ENCODE measurements at places on chromosomes 16 and 17.

- peak; percentile 64 for DNase-seq
Observed at GRCh38 chr17:8151641-8152111, 528 bp downstream of the PER1 start.

DNA sequence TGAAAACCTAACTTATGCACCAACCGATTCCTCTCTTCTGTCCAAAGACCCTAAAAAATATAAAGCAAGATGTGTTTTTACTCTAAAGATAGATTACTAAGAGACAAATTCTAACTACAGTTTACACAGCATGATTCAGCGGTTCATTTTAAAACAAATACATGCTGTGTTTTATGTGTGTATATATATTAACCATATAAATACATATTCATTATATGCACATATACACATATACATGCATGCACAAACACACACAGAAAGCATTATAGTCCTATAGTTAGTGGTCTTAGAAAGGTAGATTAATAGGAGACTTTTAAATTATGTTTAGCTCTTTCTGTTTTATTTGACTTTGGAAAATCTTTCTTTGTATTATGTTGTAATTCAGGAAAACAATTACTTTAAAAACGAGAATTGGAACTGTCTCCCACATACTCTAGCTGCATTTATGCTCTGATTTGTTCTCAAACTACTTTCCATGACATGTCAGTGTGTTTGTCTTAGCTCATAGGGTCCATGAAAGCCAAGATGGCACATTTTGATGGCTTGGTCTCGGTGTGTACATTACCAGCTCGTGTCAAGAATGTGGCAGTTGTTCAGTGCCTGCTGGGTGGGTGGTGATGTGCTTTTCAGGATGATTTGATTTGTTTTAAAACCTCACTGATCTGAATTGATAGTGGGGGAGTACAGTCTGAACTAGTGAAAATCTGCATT, 548.8 kb upstream of the SALL1 start:
- DNase-seq, result no peak

- DNase-seq, result peak; percentile 69
Observed at GRCh38 chr17:64216000-64216337, 47.1 kb downstream of the TEX2 start.

DNA sequence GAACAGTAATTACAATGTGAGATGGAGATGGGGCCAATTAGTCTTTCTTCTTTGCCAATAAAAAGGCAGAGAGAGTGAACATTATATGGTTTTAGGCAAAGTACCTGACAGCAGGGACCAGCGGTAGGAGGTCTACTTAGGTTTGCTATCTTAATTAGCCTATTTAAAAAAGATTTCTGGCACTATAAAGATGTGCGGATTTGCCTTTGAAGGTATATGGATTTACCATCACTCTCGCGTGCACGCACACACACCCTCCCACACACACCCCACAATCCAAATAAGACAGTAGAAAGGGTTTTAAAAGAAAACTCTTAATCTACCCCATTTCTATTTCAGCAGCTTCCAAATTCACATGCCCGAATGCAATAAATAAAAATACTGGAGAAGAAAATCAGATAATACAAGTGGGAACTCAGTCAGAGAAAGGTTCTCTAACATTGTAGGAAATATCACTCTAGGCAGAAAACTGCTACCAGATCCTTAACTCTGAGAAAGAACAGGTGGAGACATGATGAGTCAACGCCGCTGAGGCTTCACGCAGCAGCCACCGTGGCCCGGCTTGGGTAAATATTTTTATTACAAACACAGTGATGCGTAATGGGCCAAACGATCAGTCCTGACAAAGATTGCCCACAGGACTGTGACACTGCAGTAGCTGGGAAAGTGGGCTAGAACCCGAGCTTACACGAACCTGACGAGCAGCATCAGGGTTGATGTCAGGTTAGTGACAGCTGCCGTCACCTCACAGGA, 66.6 kb upstream of the AXIN2 start:
- no peak for DNase-seq

DNA sequence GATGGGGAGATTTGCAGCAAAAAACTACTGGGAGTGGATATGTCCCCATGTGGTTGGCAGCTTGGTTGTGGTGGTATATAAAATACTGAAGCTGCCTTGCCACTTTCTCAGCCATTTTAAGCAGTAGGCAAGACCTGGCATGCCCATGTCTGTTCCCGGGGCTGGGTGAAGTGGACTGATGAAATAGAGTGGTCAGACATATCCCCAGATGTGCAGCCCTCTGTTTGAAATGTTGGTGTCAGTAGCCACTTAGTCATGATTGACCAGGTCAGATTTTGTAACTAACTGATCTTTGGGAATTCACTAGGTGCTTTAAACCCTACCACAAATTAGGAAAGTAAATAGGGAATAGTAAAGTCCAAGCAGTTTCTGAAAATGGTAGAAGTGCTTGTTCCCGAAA, 151.6 kb downstream of the PHKB start:
- DNase-seq, result no peak

DNA sequence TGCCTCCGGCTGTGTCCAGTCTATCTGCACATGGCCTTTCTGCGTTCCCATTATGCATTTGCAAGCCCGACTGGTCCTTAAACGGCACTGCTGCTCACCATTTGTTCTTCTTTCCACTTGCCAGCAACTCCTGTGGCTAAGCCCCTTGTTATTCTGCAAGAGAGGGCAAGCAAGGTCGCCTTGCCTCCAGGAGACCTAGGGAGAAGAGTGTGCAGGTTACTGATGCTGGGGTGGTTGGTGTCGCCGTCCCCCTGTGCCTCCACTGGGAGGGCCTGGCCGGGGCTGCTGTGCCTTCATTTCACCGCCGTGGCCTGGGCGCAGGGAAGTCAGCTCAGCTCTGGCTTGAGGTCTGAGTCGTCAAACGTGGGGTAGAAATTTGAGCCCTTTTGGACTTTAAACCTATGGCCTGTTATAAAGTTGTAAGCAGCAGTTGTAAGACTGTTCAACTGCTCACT, 12.7 kb downstream of the SLC6A4 start:
- no peak for DNase-seq

DNA sequence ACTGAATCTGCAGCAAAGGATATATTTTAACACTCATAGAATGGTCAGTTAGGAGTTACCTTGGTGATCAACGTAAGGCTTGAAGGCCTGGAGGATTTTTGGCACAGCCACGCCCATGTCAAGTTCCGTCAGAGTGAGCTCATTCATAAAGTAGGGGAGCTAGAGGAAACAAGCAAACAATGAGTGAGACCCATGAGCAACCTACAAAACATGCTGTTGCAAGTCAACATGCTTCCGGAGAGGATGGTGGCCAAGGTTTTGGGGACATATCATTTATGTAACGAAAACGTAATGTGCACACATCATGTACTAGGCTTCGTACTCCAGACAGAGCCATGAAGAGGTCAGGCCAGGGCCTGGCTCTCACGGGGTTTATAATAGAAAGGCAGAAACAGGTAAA, 41.1 kb upstream of the ERN1 start:
- no peak for DNase-seq

GRCh38 chr16:55330781-55331647, 7.0 kb downstream of the IRX6 start:
- DNase-seq, result no peak

DNA sequence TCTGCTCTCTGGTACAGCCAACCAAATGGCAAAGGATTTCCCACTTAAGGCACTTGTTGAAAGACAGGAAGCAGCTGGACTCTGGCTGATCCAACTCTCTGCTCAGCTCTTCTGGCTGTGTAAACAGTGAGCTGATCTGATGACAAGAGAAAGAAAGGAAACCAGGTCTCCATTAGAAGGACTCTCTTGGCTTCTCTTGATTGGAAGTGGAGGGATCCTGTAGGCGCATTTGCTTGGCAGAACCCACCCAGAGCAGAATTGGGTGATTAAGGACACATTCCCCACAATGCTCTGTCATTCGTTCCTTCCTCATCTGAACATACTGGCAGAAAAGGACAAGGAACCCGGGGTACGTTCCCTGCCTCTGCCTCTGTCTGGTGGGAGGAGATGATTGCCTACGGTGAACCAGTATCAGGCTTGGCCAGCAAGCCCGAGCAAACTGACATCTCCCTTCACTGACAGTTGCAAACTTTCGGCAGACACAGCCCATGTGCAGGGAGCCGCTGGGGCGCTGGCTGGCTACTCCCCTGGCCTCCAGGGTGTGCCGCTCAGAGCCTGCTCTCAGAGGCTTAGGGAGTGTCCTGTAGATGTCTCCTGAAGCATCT, 29.1 kb downstream of the LDHD start:
- peak; percentile 48 for DNase-seq

- no peak for DNase-seq
Observed at GRCh38 chr16:76668207-76668725, 391.1 kb downstream of the CNTNAP4 start.

GRCh38 chr16:645852-646678, 3.1 kb upstream of the WDR90 start:
- DNase-seq, result no peak

All from GM03348 (cell line).